ENCODE measurements at places on chromosomes 5 and 9.

DNA sequence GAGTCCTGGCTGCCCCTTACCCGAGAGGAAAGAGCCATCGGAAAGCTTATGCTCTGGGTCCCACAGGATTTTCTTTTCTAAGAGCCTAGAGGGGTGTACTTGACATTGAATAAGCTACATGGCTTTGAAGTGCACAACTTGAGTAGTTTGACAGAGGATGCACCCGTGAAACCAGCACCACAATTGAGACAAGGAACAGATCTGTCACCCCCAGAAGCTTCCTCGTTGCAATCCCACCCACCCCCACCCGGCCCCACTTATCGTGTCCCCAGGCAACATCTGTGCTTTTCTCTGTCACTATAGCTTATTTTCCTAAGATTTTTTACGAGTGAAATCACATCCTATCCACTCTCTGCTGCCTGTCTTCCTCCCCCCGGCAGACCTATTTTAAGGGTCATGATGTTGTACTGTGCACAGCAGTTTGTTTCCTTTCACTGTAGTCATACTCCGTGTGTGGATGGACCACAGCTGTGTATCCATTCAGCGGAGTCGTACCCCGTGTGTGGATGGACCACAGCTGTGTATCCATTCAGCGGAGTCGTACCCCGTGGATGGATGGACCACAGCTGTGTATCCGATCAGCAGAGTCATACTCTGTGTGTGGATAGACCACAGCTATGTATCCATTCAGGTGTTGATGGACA lies 8.8 kb upstream of the FCN2 start:
- DNase-seq = no peak

- DNase-seq = no peak
These were observed 18.5 kb downstream of the STC2 start for GRCh38 chr5:173309731-173310130.

- no peak for DNase-seq
These were observed 13.6 kb upstream of the ABCA1 start for GRCh38 chr9:104941597-104941996.

- no peak for DNase-seq
These were observed 10.0 kb downstream of the DMXL1 start for GRCh38 chr5:119080936-119081335.

- no peak for DNase-seq
These were observed 36.4 kb downstream of the SLC28A3 start for GRCh38 chr9:84304166-84304565.

DNA sequence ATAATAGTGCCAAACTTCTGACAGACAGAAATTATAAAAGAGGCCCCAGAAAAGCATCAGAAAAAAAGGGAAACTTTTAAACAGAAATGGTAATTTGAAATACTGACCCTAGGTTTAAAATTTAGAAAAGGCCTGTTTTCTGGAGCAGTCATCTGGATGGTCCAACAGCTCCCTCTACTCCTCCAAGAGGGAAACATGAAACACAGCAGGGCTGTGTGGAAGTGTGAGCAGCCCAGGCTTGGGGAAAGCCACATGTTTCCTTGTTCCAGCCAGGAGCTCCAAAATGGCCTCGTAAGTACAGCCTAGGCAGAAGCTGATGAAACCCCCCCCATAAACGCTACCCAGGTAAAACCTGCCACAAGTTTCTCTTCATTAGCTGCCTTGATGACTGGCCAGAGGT lies 499.3 kb upstream of the ADAMTS16 start:
- DNase-seq = no peak

- no peak for DNase-seq
These were observed 107.5 kb upstream of the FBN2 start for GRCh38 chr5:128645581-128645980.

GRCh38 chr5:172534229-172535107 lies 80.1 kb upstream of the SH3PXD2B start:
- no peak for DNase-seq

DNA sequence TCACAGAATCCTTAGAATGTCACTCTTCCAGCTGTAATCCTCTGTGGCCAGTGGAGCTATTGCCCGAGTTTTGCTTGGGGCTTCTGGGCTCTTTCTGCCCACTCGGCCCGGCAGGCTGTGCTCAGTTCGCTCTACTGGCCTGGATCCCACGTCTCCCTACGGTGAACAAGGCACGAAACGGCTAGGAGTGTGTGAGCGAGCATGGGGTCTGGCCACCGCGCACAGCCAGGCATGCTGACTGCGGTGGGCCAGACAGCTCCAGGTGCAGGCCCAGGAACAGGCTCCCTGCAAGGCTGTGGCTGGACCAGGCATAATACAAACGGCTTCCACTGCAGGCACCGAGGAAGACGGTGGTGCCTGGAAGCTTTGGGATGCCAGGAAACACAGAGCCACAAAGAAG lies 2035.5 kb upstream of the ACO1 start:
- DNase-seq = no peak

- no peak for DNase-seq
These were observed 384 bp downstream of the COL5A1 start for GRCh38 chr9:134641990-134642384.

Data from AG09319 (cell line).